ENCODE measurements at places on chromosomes 3 and 15.

GRCh38 chr15:81160312-81161159 lies 26.5 kb downstream of the CFAP161 start:
- DNase-seq: no peak

- no peak for DNase-seq
These were observed 92.4 kb downstream of the OXNAD1 start for GRCh38 chr3:16357186-16358121.

GRCh38 chr15:93895976-93896770 lies 335.2 kb upstream of the MCTP2 start:
- no peak for DNase-seq

DNA sequence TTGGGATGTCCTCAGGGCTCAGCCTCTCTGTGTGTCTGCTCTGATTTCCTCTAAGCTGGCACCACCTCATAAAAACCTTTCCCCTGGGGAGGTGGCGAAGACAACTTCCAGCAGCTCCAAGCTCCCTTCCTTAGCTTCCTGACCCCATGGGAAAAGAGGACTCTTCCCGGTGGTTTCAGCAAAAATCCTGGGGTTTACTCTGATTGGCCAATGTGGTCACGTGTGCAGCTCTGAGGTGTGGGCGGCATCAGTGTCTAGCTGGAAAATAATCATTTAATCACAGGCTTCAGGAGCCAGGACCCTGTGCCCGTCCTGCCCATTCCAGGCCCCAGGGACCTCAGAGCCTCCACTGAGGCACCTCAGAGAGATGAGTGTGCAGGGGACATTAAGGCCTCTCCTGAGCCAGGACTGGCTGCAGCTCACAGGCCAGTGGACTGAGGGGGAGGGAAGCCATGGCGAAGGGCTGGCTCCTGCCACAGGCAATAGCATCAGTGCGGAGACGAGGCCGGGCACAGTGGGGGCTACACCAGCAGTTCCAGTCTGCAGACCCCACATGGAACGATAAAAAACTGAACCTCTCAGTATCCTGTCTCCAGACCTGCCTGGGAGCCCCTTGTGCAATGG lies 104.1 kb downstream of the TPRA1 start:
- DNase-seq: no peak

DNA sequence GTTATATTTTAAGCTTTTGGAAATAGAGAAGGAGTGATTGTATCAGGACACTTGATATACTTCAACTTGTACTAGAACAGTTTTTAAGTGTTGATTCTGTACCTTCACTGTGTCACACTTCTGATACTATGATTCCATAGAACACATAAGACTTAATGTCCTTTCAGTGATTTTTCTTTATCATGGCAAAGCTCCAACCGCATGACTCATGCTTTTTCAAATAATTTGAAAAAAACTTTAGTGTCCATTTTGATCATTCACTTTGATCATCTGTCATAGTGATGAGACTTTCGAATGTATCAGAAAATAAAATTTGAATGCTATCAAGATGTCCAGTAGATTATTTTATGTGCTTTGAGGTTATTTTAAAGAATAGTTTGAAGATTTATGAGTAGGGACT lies 32.0 kb downstream of the AP4E1 start:
- DNase-seq: no peak

DNA sequence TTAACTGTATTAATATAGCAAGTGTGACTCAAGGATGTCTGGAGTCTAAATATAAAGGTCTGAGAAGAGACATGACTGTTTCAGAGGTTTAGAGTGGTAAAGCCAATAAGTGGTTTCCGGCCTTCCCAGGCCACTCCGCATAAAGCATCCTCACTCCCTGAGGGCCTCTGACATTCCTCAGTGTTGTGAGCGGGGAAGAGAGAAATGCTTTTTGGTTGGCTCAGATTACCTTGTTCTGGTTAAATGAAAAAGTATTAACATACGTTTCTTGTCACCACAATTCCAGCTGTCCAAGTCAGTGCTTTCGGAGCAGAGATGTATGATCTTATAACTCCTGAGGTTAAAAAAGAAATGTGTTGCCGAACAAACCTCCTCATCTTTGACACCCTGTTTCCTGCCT lies 103.8 kb downstream of the RBMS3 start:
- no peak for DNase-seq

GRCh38 chr3:72161881-72162595 lies 377.1 kb upstream of the PROK2 start:
- DNase-seq: no peak

DNA sequence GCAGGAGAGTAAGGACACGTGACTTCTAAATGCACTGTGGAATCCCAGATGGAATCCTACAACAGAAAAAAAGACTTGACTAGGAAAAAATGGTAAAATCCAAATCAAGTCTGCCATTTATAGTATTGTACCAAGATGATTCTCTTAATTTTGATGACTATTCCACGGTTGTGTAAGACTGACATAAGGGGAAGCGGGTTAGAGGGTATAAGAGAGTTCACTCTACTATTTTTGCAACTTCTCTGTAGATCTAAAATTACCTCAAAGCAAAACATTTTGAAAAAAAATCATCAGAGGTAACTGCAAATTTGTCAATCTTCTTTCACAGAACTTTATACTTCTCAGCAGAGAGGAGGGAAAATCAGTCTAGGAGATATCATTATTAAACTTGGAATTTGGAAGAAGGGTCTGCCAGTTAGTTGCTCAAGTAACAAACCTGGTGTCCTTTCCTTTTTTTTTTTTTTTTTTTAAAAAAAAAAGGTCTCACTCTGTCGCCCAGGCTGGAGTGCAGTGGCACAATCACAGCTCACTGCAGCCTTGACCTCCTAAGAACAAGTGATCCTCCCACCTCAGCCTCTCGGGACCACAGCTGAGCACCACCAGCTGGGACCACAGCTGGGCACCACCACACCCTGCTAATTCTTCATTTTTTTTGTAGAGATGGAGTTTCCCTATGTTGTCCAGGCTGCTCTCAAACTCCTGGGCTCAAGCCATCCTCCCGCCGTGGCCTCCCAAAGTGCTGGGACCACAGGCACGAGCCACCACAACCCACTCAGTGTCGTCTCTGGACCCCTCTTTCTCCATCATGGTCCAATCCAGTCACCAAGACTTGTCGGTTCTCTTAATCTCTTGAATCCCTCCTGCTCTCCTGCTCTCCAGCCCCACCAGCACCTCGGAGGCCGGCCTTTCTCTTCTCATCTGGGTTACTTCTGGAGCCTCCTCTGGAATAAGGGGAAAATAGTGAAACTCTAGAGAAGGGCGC lies 14.9 kb upstream of the HES1 start:
- DNase-seq: no peak

GRCh38 chr3:112813723-112814171 lies 32.9 kb downstream of the CD200R1L start:
- DNase-seq: peak; percentile 41

- no peak for DNase-seq
These were observed 4.1 kb downstream of the MYL3 start for GRCh38 chr3:46859001-46859710.

DNA sequence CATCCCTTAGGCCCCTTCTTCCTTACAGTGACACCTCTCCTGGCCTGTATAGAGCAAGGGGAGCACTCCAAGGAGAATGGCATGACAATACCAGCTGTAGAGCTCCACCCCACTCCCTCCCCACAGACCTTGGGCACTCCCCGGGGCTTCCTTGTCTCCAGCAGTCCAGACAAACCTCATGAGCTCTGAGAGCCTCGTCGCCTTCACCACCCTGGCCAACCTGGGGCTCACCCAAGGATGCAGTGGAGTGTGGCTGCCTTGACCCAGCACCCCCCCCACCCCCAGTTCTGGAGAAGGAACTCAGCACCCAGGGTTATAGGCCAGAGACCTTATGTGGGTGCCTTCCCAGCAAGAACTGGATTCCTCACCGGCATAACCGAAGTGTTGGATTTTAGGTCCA lies 7.4 kb upstream of the SLCO2A1 start:
- DNase-seq: no peak

DNA sequence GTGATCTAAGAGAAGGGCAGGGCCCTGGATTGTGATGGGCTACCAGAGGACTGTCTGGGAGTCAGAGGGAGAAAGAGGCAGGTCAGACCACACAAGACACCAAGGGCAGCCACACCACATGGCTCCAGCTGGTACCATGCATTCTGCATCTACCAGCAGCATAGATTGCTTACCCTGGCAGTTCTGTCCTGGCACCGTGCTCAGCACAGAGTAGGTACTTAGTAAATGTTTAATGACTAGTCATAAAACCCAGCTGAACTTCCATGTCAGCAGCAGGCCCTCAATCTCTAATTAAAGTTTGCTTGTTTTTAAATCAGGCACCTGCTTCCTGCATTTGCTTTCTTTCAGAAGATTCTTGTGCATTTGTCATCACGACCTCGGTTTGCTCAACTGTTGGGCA lies 77.3 kb upstream of the ATP2B2 start:
- DNase-seq: no peak

GRCh38 chr3:55190331-55190730 lies 262.5 kb upstream of the LRTM1 start:
- DNase-seq: no peak

DNA sequence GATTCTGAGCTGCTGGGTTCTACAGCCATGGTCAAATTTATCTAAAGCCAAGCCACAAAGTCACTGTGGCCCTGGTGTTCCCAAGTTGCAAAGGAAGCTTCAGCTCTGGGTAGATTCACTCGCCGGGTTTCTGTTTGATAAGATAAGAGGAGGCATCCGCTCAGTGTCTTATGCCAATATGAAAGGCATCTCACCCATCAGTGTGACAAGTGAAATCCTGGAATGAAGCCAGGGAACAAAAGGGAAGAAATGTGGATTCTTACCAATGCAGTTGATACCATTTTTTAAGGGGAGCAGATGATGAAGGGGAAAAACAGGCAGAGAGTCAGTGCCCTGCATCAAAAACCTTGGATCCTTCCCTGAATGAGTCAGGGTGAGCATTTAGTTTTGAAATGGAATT lies 2.8 kb upstream of the CPNE4 start:
- no peak for DNase-seq

DNA sequence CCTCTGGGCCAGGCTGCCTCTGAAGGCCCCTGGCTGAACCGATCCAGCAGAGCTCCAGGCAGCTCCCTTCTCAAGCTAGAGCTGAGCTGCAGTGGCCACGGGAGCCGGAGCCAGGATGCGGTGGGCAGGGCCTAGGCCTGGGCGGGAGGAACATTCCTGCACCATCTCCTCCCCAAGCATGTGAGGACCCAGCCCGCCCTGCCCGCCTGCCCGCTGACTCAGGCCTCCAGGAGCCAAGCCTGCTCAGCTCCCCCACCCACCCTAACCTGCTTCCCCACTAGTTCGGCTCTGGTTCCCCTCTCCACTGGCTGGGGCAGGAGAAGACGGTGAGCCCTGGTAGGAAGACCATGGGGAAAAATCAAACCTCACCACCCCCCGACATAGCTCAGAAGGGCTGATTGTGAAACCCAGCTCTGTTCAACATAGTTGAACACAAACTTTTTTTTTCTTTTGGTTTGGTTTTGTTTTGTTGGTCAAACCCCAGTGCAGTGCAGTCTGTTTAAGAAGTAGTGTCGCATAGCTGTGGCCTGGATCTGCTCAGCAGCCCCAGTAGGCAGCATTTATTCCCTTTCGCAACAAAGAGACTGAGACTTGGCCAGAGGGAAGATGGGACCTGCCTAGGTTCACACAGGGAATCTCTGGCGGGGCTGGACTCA lies 13.5 kb downstream of the SNX33 start:
- no peak for DNase-seq

DNA sequence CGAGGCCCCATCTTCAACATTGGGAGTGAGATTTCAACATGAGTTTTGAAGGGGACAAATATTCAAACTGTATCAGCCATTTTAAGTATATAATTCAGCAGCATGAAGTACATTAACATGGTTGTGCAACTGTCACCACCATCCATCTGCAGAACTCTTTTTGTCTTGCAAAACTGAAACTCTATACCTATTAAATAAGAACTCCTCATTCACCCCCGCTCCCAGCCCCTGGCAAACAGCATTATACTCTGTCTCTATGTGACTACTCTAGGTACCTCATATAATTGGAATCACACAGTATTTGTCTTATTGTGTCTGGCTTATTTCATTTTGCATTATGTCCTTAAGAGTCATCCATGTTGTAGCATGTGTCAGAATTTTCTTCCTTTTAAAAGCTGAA lies 110.1 kb downstream of the MAP2K5 start:
- DNase-seq: no peak

DNA sequence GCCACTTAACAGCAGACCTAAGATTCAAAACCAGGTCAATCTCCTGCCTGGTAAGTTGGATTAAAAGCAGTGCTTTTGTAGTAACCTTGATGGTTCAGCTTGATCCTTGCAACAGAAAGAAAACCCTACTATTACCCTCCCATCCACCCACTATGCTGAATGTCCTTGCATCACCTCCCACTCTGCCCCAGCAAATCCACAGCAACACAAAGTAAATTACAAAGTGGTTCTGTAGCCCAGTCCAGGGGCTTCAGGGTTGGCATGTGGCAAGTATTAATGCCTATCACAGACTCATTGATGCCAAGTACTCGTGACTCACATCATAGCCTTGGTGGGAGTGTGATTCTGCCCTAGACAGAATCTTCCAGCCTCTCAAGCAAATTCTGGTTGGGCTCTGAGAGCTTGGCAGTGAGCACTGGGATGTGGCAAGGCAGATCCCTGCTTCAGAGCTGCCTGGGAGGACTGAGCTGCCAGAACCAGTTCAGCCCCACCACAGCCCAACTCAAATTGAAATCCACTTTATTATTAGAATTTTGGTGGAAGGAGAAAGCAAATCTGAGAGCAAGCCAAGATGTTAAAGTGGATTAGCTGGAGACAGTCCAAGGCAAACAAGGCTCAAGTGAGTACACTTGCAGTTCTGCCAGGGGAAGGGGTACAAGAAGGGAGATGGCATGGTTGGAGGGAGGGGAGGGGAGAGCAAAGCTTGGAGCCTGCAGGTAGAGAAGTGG lies 225.8 kb upstream of the UMPS start:
- DNase-seq: no peak

Measured in GM20000 (cell line).